ENCODE measurements at places on chromosomes 16 and 17. TPM values are rescaled to one million over a fixed set of nuclear protein-coding genes. Genes with fewer than 3 reads are reported as not detected.

- DNase-seq = no peak
Measured at GRCh38 chr17:32873114-32873513, 3.8 kb downstream of the MYO1D start.

DNA sequence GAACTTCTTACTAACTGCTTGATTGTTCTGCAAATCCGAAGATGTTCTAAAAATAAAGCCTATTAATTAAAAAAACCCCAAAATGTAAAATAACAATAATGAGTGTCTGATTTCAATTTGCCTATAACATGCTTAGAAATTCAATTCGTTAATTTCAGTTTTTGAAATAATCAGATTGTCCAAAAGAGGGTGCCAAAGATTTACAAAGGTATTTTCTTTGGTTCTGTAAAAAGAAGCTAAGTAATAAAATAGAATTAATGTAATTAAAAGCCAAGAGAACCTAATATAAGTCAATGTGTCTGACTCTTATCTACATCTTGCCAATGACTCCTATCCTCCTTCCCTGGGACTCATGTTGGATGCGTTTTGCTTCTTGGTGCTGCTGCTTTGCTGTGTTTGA is 75.0 kb upstream of the CPHXL start:
- DNase-seq = no peak

DNA sequence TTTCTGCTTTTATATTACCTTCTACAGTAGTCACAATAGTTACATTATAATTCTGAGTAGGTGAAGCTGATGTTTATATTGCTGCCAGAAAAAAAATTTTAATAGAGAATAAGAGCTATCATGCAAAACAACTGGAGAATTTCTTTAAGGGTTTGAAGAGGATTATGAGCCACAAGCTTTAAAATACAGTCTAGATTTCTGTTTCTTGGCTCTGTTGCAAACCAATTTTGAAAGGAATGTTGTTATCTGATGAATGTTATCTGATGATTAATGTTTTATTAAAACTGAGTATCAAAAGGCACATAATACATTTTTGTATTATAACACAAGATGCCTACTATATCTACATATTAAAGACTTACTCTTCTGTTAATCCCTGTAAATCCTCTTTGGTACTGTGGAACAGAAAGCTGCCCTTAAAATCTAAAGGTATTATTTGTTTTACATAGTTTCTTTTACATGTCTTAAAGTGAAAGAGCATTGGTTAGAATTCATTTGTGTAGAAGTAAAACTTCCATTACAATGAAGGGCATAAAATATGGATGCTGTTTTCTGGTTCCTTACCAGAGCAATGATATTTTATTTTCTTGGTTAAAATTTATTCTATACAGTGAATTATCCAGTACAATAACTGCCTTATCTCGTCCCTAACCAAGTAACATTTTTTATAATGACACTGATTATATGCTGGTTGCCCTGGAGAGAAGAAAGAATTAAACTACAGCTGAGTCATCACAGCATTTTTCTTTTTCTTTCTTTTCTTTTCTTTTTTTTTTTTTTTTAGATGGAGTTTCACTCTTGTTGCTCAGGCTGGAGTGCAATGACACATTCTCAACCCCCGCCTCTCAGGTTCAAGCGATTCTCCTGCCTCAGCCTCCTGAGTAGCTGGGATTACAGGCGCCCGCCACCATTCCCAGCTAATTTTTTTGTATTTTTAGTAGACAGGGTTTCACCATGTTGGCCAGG is 205.7 kb downstream of the TANC2 start:
- no peak for DNase-seq

- no peak for DNase-seq
Measured at GRCh38 chr17:61158376-61158775, 241.3 kb upstream of the TBX2 start.

DNA sequence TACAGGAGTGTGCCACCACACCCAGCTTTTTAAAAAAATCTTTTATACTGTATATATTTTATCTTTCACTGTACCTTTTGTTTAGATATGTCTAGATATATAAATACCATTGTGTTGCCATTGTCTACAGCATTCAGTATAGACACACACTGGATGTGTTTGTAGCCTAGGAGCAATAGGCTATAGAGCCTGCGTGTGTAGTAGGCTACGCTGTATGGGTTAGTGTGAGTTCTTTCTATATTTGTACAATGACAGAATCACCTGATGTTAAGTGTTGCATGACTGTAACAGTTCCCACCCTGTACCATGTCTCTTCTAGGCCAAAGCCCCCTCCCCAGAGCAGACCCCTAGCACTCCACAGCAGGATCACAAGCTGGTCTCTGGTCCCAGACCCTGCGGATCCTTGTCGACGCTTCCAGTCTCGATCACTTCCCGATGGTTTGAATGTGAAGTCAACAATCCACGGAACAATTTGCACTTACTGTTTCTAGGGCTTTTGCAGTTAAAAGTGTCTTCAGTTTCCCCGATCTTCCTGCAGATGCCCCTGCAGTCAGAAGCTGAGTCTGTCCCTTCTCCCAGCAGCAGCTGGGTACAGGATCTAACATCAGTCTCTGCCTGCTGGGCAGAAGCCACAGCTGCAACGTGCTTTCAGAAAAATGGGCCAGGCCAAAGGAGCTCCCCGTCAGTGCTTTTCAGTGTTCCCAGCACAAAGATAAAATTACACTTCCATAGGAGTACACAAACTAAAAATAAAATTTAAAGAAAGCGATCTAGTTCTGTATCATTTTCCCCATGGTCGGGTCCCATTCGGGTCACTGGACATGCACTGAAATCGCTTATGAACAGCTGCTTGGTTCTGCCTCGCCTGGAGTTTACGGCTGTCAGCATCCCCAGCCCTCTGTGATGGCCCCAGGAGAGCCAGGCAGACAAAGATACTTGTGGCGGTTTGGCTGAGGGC is 35.4 kb downstream of the ADAM11 start:
- DNase-seq = no peak

- no peak for DNase-seq
Measured at GRCh38 chr17:68060336-68060735, 24.8 kb downstream of the KPNA2 start.

- no peak for DNase-seq
Measured at GRCh38 chr17:15388356-15389041, 47.1 kb upstream of the TEKT3 start.

- DNase-seq = no peak
Measured at GRCh38 chr16:23433261-23433920, 19.6 kb downstream of the COG7 start.

DNA sequence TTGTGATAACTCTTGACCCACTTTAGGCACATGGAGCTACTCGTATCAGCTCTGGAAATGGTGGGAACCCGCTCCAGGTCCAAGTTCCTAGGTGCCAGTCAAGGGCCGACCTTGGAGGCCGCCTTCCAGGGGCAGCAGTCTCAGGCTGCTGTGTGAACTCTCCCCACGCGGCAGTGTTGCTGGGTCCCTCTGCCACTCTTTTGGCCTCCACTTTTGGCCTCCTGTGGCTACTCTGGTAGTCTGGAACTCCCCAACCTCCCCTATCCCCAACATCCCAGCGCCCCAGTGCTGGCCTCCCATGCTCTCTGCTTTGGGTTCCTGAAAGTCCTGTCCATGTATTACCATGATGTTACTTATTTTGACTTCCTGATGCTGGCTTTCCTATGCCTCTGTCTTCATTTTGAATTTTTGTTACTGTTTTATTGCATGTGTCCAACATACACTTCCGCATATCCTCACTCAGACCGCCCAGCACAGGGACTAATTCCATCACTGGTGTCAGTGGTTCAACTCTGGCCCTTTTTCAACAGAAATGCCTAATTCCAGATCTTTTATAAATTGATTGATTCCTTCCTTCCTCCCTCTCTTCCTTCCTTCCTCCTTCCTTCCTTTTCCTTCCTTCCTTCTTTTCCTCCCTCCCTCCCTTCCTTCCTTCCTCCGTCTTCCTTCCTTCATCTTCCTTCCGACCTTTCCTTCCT is 44.1 kb downstream of the COX4I1 start:
- no peak for DNase-seq

DNA sequence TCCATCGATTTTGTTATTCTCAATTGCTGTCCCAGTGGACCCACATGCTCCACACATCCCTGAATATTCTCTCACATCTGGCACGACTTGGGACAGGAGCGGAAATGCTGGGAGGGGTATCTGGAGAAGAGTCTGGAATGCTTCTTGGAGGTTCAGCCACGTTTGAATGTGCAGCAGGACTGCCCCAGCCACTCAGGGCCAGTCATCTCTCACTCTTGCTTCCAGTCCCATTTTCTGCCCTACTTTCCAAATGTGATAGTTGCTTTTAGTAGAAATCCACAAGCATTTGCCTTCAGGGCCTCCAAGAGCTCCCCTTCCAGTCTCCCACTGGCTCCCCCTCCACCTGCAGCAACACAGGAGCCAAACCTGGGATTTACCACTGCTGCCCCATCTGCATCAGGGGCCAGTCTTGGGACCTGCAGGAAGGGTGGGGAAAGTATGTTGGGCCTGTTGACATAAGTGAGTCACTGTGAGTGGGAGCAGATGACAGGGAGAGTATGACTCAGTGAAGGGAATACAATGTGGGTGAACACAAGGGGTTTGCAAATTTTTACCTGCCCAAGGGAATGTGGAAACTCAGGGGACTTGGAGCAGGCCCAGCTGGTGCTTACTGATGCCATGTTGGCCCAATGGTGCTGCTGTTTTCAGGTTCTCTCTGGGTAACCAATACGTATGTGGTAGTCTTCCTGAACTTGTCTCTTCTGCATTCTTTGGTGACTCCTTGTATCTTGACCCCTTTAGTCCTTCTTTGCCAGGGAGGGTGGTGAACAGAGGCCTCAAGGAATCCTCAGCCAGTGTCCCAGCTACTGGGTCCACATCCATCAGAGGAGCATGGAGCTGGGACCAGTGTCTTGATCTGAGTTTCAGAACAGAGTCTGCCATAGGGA is 78.8 kb upstream of the CRHR1 start:
- no peak for DNase-seq

DNA sequence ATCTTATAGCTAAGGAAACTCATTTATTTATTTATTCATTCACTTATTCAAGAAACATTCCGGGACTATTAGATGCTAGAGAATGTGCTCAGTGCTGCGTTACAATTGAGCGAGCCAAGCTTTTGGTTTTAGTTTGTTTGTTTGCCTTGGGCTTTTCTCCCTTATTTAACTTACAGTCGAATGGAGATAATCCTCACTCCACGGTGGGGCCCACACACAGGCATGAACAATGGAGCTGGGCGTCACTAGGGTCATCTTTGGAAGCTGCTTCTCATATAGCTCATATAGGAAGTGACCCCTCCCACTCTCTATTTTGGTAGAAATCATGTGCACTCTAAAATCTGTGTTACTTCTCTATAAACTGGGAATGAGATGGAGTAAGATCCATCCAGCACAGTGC is 210.0 kb downstream of the TMEM114 start:
- DNase-seq = no peak

- DNase-seq = no peak
Measured at GRCh38 chr17:32865141-32865540, 11.8 kb downstream of the MYO1D start.

- DNase-seq = no peak
Measured at GRCh38 chr17:55859301-55859795, 108.5 kb downstream of the PCTP start.

GRCh38 chr17:82865774-82866395 is 26.1 kb upstream of the ZNF750 start:
- DNase-seq = no peak

GRCh38 chr17:79413611-79414010 is 197.2 kb downstream of the RBFOX3 start:
- no peak for DNase-seq

DNA sequence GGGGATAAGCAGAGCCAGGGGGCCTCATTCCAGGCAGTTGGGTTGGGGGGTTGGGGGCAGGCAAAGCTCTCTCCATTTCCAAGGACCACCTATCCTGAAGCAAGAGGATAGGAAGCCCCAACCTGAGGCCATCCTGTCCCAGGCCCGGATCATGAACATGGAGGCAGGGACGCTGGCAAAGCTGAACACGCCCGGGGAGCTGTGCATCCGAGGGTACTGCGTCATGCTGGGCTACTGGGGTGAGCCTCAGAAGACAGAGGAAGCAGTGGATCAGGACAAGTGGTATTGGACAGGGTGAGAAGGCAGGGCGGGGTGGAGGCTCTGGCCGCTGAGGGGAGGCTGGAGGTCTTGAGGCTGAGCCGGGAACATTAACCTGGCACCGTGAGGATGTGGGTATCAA is 3.6 kb upstream of the CHAD start:
- DNase-seq = no peak

DNA sequence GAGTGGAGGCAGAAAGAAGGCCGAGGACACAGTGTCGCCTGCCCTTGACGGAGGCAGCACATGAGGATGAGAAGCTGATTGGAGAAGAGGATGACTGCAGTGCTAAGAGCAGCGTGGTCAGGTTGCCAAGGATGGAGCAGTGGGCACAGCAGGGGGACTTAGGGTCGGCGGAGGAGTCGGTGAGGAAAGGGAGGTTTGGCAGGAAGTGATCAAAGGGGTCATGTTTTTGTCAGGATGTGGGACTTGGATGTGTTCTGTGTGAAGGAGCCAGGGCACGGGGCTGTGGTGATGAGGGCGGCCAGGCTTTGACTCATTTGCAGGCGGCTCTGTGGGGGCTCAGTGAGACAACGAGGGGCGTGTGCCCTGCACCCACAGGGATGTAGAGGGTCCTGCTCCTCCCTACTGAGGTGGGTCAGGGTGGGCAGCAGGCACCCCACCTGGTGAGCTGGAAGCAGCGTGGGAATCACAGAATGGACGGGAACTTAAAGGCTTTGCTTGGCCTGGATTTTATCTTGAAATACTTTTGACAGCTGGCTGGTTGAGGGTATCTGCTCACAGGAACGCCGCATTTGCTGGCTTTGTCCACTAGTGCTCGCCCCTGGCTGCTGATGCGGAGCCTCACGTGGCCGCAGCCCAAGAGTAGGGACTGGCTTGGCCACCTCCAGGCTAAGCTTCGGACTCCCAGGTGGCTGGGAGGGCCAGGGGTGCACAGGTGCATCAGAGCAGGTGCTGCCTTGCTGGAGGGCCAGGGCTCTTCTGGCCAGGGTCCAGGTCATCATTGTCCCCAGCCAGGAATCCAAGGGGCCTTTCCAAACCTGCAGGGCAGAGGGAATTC is 6.0 kb downstream of the MPG start:
- DNase-seq = peak; percentile 36

DNA sequence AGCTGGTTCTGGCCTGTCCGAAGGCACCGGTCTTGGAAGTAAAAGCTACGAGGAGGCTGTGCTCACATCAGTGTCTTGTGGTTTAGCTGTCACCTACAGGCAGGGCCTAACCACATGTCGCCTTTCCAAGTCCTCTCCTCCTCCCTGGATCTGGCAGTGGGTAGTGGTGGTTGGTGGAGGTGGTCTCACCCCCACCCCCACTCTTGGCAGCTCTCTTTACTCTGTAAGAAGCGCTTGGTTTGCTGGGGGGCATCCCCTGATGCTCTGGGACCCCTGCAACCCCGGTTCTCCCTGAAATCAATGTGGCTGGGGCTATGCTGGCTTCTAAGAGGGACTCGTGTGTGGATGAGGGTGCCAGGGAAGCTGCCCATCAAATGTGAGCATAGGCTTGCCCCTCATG is 68.3 kb downstream of the WIPI1 start:
- DNase-seq = no peak

- no peak for DNase-seq
Measured at GRCh38 chr17:58508341-58509067, 5.9 kb downstream of the MTMR4 start.

- DNase-seq = peak; percentile 89
Measured at GRCh38 chr17:57833179-57833939, 16.5 kb downstream of the MRPS23 start.

CA5A gene
- not detected for total RNA-seq

TMEM238L gene
- total RNA-seq = 28.5 TPM

TMEM235 gene
- not detected for total RNA-seq

BIRC5 gene
- 6.5 TPM for total RNA-seq

TSPOAP1 gene
- 11.1 TPM for total RNA-seq

SKAP1 gene
- total RNA-seq = 8.2 TPM

KCTD2 gene
- 14.9 TPM for total RNA-seq

UMOD gene
- total RNA-seq = not detected

C16orf86 gene
- 0.54 TPM for total RNA-seq

SAMD14 gene
- 0.53 TPM for total RNA-seq

MT1E gene
- 2,225 TPM for total RNA-seq

Measured in Peyer's patch (tissue), 4 donors.